Lung (tissue), 17 donors: ENCODE measurements at places on chromosomes 6 and 20.

DNA sequence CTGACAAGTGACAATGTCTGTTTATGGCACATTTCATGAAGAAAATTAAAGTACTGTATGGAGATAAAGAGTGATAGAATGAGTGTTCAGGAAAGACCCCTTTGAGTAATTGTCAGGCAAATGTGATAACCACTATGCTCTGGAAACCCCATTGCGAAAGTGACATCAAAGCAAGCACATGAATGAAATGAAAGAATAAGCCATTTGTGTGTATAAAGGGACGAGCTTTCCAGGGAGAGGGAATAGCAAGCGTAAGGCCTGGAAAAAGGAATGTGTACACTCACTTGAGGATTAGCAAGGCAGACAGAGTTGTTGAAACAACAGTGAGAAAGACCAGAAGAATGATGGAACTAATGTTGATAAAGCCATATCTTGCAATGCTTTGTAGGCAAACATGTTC, 490.0 kb downstream of the GRIK2 start:
- no peak for DNase-seq

DNA sequence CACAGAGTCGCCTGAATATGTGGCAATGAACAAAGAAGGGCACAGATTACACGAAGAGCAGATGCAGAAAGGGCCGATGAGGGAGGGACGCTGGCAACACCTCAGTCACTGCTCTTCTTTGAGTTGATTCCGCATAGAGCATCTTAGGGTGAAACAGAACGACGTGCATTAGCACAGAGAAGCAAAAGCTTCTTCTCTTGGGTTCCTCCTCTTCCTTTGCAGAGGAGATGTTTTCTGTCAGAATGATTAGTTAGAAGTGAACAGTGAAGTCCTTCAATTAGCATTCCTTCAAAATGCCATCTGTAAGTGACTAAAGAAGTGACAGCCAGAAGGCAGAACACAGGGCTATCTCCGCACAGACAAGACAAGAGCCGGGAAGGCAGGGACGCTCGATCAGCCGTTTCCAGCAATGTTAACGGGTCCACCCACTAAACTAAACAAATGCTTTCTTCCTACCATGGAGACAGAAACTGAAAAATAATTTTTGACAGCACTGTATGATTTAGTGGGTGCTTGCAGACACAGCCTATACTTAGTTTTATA, 219.8 kb upstream of the AGPAT4 start:
- peak; percentile 36 for DNase-seq

DNA sequence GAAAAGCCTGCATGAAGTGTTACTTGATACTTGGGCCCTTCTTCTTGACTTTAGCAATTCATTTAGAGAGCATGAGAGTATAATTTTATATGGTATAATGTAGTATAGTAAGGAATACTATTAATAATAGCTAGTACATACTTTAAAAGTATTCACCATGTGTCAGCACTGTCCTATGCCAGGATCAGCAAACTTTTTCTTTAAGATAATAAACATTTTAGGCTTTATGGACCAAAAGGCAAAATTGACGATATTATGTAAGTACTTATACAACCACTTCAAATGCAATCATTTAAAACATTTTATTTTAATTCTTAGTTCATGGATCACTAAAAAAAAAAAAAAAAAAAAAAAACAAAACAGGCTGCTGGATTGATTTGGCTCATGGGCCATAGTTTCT, 163.9 kb downstream of the IBTK start:
- no peak for DNase-seq

DNA sequence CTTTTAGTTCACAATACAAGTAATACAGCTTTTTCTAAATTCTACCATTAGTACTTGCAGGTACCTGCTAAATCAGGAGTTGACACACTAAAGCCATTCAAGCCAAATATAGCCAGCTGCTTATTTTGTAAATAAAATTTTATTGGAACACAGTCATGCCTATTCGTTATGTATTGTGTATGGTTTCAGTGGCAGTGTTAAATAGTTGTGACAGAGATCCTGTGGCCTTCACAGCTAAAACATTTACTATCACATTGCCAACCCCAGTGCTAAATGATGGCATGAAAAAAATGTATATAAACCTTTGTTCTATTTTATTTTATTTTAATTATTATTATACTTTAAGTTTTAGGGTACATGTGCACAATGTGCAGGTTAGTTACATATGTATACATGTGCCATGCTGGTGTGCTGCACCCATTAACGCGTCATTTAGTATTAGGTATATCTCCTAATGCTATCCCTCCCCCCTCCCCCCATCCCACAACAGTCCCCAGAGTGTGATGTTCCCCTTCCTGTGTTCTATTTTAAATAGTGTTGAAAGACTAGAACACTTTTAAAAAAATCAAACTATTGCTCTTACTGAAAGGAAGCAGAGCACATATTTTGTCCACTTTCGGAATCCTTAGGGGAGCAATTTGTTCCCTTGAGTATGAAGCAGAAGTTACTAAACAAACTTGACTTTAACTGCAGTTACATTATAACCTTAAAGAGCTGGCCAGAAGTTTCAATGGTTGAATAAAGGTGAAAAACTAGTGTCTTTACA, 115.7 kb downstream of the PRIM2 start:
- no peak for DNase-seq

DNA sequence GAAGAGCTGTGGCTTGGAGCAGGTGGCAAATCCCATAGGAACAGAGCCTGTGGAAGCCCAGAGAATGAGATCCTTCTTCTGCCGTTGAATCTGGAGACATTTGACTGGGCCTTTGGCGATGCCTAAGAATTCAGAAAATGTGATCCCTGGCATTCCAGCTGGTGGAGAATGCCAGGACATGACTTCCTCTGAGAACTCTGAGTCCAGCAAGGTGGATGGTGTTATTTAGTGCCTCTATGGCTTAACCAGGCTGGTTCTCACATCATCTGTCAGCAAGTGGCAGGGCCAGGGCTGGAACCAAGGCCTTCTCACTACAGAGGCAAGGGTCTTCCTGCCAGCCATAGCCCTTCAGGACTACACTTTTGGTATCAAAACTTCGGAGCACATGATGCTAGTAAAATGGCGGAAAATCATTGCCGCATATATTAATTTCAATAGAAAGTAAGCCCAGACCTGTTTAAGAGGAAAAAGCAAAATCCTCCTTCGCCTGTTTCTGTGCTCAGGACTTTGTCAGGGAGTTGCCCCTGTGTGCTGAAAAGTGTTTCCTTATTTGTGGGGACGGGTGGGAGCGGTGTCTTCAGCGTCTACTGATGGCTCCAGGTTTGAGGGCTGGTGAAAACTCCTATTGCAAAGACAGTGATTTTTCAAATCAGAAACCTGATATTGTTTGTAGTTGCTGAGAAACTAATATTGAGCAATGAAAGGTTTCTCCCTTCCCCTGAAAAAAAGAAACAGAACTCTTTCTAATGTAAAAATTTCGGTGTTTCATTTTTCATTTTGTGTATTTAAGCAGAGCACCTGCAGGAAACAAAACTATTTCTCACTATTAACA, 23.9 kb downstream of the DUSP22 start:
- DNase-seq: no peak

DNA sequence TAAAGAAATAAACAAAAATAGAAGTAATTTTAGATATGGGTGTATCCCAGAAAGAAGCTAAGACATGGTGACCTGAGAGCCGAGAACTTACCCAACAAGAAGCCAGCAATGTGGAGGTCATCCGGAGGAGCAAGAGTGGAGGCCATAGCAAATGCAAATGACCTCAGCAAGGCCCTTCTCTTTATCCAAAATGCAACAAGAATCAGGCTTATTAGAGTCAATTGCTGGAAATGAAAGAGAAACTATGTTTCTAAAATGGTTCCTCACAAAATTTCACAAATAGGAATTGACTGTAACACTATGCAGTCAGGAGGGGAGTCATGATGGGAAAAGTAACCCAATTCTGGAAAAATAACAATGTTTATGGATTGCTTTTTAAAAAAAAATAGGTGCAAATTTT, 90.4 kb downstream of the TNFAIP3 start:
- DNase-seq: no peak

DNA sequence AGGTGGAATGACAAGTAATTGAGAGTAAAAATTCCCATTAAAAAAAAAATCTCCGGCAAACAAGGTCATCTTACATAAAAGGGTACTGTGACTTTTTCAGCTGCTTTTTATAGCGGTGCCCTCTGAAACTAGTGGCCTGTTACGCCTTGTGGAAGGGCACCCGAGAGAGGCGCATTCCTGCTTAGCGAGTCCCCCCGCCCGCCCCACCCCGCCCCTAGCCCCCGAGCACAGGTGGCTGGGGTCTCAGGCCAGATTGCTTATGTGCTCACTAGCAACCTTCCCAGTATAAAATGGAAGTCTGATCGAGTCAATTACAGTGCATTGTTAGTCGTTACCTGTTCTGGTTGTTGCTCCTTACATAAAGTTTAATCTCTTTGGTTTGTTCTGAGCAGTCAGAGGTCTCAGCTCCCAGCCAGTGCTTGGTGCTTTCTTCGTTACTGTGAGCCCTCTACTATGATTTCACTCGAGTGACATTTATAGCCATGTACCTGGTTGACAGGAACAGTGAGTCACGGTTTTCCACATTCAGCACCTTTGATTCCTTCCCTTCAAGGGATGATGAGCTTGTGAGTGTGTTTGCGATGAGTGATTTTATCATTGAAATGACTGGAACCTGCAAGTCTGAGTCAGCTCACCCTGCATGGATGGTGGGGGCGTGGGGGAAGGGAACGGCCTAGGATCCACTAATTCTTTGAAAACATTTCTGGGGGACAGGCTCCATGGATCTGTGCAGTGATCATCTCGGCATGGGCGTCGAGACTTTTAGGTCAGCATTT, 47.6 kb downstream of the ZDHHC14 start:
- DNase-seq: no peak

- peak; percentile 59 for DNase-seq
Measured at GRCh38 chr6:83429857-83430610, 817 bp downstream of the ME1 start.

GRCh38 chr6:148359228-148359627, 16.6 kb downstream of the SASH1 start:
- DNase-seq: no peak

DNA sequence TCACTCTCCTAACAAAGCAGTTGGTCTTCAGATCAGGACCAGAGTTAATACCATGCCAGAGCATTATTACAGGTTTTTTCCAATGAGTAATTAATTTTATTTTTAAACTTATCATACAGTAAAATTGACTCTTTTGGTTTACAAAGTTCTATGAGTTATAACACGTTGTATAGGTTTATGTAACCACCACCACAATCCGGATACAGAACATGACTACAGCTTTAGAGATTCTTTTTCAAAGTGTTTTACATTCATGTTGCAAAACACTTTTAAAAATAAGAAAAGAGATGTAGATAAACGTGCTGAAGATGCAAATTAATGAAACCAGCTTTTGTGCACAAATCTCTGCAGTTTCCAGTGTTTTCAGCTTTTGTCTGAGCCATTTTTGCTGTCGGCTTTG, 1.5 kb upstream of the TPBG start:
- no peak for DNase-seq

DNA sequence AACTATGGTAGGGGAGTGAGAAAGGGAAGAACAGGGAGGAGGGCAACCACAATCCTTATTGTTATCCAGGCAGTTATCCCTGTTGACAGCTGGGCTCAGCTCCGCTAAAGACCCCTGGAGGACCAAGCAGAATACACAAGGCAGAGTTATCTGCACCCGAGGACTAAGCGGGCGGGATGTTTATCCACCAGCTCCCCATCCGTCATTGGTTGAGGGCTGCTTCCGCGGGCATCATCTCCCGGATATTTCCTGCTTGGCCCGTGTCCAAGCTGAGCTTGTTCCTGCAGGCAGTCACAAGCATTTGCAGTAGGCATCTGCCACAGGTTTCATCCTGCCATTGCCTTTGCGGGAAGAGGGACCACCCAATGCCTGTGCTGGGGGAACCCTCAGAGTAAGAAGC, 102.1 kb downstream of the DLGAP4 start:
- peak; percentile 62 for DNase-seq

GRCh38 chr6:53410508-53411258, 61.9 kb upstream of the ELOVL5 start:
- DNase-seq: peak; percentile 15

DNA sequence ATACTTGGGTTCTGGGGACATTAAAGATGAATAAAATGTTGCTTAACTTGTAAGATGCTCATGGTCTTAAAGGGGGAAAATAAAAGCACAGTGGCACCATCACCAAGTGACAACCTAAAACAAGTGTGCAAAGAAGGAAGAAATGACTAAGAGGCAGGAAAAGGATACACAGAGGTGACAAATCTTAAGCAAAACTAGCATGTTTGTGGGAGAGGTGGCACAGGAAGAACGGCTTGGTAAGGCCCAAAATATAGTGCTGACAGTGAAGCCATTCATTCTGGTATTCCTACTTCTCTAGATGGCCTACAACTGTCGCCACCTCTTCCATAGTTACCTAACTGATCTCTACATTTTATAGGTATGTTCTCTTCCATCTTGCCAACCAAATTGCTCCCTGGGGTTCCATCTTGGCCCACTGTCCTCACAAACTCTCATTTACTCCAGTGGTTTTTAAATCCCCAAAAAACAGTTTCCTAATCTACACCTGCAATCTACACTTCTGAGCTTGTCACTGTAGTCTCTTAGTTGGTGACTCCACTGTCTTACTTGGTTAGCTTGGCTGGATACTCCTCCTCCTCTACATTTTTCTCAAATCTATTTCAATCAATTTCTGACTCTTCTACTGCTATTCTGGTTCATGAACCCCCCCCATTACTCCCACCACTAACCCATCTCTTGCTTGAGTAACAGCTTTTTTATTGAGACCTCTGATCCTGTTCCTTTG, 33.5 kb downstream of the FAM8A1 start:
- no peak for DNase-seq

DNA sequence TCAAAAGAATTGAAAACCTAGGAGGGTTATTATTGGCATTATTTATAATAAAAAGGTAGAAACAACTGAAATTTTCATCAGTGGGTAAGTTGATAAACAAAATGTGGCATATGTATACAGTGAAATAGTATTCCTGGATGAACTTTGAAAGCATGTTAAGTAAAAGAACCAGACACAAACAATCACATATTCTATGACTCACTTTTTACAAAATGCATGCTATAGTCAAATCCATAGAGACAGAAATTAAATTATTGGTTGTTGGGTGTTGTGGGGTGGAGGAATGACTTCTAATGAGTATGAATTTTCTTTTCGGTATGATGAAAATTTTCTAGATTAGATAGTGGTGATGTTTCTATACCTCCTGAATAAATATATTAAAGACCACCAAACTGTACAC, 94.6 kb downstream of the LRRC1 start:
- DNase-seq: no peak

DNA sequence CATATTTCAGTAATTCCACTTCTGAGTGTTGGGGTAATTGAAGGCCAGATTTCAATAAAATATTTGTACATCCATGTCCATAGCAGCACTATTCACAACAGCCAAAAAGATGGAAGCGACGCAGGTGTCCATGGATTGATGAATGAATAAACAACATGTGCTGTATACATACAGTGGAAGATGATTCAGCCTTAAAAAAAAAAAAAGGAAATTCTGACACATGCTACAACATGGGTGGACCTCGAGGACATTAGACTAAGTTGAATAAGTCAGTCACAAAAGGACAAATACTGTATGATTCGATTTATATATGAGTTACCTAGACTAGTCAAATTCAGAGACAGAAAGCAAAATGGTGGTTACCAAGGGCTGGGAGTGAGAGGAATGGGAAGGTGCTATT, 57.2 kb downstream of the TRAM2 start:
- no peak for DNase-seq
